GM19239 (cell line): ENCODE measurements at places on chromosomes 16 and 17.

- DNase-seq = peak; percentile 64
Measured at GRCh38 chr16:72124761-72125634, 31.4 kb downstream of the DHX38 start.

DNA sequence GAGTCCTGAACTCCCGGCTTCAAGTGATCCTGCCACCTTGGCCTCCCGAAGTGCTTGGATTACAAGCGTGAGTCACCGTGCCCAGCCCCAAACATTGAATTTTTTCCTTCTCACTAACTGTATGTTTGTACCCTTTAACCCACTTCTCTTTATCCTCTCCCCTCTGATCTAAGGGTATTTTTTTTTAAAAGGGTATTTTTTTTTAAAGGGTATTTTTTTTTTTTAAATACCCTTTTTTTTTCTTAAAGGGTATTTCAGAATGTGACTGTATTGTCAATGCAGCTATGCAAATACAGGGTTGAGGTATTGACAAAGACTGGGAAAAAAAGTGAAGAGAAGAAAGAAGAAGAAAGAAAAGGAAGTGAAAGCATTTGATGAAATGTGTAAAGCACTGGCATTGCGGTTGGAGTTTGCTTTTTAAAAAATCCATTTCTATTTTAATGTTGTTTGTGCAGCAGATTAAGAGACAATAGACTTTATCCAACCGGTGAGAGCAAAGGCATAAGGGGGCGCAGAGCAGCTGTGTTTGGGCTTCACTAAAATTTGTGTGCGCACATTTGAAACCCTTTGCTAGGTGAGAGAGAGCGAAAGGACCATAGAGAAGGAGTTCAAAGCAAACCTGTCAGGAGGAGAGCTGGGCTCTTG lies 42.4 kb downstream of the SYT17 start:
- DNase-seq = peak; percentile 22

DNA sequence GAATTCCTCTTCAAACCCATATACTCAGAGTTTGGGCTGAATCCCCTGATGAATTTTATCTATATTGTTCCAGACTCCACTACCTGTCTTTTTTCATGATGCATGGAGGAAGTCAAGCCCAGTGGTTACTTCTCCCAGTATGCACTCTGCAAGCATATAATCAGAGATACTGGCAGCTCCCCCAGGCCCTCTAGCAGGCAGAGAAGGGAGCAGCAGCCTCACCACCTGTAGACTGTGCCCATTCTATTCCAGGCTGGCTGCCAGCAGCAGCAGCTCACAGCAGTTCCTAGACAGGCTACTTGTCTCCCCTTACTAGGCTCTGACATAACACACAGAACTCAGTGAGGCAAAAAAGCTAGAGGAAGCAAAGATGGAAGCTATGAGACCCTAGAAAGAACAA lies 3.4 kb downstream of the MKS1 start:
- DNase-seq = no peak

DNA sequence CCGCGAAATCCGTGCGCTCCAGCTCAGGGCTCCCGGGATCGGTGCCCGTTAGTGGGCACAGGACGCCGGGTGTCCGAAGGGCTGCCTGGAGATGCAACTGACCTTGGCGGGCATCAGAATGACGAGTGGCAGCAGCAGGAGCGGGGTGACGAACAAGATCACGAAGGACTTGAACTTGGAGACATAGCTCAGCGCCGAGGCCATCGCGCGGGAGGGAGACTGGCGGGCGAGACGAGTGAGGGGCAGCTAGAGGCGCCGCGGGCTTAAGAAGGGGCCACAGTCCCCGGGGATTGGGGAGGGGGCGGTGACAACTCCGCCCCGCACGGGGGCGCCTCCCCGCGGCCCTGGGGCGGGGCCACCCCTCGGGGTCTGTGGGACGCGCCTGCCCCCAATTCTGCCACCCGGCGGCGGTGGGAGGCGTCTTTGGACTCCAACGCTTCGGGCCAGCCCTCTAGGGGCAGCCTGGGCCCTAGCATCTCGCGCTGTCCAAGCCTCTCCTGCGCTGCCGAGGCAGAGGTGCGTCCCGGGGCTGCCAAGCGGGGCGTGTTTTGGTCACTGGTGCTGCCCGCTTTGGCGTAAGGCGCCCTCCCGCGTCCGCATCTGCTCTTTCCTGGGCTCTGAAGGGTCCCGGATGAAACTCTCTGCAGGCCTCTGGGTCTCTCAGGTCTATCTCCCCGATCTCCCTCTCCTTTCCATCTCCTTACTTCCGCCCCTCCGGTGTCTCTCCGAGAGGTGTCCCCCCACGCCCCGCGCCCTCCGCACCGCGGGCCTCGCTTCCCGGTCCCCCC lies at the start of gene SLC13A5:
Gene SLC13A5 (minus strand): TSS at position 240 of the 788 bp plus-strand sequence. CDS start 36 bp downstream, at position 204.
- DNase-seq = no peak

- DNase-seq = no peak
Measured at GRCh38 chr16:15903960-15904359, 15.6 kb upstream of the CEP20 start.

- DNase-seq = peak; percentile 34
Measured at GRCh38 chr17:79294459-79295071, 219.9 kb downstream of the ENGASE start.

GRCh38 chr16:12448504-12448903 lies 355.2 kb downstream of the CPPED1 start:
- no peak for DNase-seq

- DNase-seq = no peak
Measured at GRCh38 chr17:42142371-42142896, 12.4 kb downstream of the RAB5C start.

- no peak for DNase-seq
Measured at GRCh38 chr17:81428516-81428915, 33.3 kb downstream of the BAHCC1 start.

- DNase-seq = no peak
Measured at GRCh38 chr17:50955160-50955559, 89.0 kb upstream of the TOB1 start.
